ENCODE measurements at places on chromosomes 6 and 20. TPM values are rescaled to one million over a fixed set of nuclear protein-coding genes. Genes with fewer than 3 reads are reported as not detected.

Gene MAP7
- total RNA-seq: 6.1 TPM

Gene HACE1
- 28.8 TPM for total RNA-seq

Gene FKBP1C
- not detected for total RNA-seq

Gene ARHGAP40
- 7.1 TPM for total RNA-seq

Gene TTBK1
- total RNA-seq: 0.10 TPM

Gene PTPRT
- 0.92 TPM for total RNA-seq

Gene ADGB
- 0.10 TPM for total RNA-seq

Gene ELOVL4
- total RNA-seq: 2.7 TPM

Gene LAMA2
- 320 TPM for total RNA-seq

- peak; percentile 5 for DNase-seq
These were observed 15.1 kb downstream of the MYBL2 start for GRCh38 chr20:43681991-43682410.

DNA sequence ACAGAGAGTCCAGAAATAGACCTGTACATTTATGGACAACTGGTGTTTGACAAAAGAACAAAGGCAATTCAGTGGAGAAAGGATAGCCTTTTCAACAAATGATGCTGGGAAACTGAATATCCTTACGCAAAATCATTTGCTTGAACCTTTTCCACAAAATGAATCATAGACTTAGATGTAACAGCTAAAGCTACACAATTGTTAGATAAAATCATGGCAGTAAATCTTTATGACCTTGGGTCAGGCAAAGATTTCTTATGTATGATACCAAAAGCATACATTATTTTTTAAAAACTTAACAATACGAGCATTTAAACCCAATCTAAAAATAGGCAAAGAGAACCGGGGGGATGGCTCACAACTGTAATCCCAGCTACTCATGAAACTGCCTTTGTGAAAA, 73.5 kb upstream of the DST start:
- no peak for DNase-seq

GRCh38 chr6:30612213-30612612, 4.8 kb downstream of the PPP1R10 start:
- DNase-seq: no peak

DNA sequence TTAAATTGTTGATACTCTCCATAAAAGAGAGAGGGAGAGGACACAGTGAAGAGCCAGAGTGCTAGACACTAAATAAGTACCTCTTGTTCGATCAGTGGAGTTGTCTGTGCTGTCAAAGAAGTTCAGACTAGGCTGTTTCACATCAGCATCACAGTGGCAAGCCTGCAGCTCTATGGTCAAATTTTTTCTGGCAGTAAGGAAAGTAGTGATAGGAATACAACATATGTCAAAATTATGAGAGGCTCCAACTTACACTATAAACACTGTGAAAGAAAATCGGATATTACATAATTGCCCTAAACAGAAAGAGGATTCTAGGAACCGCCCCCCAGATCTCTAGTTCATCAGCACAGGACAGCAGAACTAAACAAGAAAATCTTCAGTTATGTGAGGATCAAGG, 23.1 kb downstream of the DNAH8 start:
- DNase-seq: no peak

DNA sequence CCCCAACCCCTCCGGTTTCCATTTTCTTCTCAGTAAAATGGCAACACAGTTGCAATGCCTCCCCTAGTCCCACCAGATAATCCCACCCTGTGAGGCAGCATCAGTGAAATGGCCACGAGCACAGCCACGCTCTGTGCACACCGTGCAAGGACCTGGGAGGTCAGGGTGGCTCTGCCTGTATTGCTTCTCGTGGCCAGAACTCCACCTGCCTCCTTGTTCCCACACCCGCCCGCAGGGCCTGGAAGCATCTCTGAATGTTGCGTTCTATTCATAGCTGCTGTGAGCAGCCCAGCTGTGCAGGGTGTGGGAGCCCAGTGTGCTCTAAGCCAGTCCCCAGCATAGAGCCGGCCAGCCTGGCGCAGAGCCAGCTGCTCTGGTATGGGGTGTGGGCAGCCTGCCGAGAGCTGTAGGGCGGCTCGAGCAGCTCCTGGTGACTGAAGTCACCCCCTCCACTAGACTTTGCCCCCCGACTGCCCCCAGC, 161.1 kb downstream of the DLL1 start:
- peak; percentile 95 for DNase-seq

DNA sequence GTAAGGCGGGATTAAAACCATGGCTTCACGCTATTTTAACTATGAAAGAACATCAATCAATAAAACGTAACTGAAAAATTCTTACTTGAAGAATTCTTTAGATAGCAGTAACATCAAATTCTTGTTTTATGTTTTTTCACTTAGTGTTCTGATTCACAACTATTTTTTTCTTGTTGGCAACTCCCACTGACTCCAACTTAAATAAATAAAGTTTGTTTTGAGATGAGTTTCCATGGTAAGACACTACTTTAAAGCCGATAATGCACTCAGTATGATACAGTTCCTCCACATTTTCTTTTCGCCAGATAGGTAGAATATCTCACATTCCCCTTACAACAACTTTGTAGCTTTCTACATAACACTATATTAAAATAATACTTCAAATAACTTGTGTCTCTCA, 33.1 kb upstream of the CNKSR3 start:
- peak; percentile 53 for DNase-seq

GRCh38 chr6:16991981-16992629, 109.7 kb upstream of the STMND1 start:
- DNase-seq: no peak

DNA sequence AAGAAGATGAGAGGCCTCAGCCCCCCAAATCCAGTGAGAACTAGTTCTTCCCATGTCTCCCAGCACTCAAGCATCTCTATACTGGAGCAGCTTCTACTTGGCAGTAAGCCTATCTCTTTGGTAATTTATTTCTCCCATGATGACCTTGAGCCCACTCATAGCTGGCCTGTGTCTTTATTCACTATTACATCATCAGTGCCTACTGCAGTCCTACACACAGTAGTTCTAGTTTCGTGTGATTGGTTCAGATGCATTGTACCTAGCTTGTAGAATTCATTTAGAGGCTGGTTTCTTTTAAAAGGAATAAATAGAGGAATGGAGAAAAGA, 255.6 kb upstream of the ZFP64 start:
- DNase-seq: no peak

DNA sequence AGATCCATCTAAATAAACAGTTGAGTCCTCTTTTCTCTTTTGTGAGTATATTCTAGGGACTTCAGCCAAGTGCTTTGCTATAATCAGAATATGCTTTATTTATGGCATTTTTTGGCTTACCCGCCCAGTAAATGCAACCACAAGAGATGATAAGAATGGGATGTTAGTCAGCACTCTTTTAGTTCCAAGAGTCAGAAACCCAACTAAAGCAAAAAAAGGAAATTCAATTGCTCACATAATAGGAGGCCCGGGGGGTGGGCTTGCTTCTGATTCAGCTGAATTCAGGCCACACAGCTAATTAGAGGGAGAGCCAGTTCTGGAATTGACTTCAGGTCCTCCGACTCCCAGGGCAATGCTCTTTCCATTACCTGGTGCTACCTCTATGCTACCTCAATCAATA, 250.6 kb downstream of the FARS2 start:
- no peak for DNase-seq

DNA sequence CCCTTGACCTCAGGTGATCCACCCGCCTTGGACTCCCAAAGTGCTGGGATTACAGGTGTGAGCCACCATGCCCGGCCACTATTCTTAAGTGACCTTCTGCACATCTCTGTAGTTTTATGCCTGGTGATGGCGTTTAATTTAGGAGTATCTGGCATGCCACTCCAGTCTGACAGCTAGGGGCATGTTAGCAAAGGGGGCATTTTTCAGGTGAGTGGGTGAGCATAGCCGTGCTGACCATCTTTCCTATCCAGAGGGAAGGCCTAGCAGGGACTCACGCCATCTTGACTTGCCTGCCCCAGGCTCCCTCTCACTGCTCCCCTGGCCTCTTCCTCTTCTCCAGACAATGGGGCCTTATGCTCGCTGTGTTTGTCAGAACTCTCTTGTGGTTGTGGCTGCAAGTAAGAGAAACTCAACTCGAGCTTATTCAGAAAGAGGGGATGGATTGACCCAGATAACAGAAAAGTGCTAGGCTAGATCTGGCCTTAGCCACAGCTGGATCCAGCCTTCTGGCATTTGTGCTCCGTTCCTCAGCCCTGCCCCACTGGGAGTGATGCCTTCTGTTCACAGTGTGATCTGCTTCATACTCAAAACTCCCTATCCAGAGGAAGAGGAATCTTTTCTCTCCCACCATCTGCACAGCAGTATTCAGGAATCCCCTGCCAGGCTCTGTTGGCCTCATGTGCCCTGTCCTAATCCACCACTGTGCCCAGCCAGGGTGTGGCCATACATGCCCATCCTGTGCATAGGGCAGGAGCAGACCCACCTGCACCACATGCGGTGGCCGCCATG, 174.5 kb upstream of the AKAP12 start:
- peak; percentile 25 for DNase-seq

- DNase-seq: no peak
These were observed 378 bp upstream of the LAMA2 start for GRCh38 chr6:128882560-128882959.

DNA sequence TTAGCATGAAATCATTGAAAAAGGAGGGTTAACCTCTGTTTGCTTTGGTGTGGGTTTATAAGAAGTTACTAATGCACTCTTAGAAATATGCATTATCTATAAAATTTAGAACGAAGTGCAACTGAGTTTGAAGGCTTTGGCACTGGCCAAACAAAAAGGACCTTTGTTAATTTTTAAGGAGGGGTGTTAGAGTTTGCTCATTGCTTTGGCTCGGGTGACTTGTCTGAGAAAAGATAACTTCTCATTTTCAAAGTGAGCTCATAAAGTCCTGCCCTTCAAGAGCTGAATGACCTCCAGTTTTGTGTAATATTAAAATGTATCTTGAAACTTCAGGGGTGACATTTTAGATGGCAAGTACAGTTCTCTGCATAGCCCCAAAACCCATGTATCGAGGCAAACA, 25.9 kb downstream of the NEDD9 start:
- no peak for DNase-seq

GRCh38 chr20:32045999-32046398, 6.0 kb upstream of the HCK start:
- DNase-seq: no peak

DNA sequence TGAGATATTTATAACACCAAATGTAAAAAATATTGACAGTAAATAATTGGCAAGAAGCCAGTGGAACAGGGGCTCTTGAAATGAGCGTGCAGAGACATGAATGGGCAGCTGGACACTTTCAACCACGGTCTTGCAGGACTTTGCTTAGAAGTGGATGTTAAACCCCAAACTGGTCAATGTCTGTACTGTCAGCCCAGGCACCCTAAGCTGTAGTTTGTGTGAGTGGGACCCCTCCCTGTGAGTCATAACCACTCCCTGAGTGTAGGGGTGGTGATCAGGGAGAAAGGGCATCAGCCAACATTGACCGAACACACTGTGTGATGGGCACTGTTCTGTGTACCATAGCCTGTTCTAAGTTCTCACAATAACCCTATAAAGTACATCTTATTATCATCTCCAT, 108.6 kb downstream of the FIG4 start:
- no peak for DNase-seq

DNA sequence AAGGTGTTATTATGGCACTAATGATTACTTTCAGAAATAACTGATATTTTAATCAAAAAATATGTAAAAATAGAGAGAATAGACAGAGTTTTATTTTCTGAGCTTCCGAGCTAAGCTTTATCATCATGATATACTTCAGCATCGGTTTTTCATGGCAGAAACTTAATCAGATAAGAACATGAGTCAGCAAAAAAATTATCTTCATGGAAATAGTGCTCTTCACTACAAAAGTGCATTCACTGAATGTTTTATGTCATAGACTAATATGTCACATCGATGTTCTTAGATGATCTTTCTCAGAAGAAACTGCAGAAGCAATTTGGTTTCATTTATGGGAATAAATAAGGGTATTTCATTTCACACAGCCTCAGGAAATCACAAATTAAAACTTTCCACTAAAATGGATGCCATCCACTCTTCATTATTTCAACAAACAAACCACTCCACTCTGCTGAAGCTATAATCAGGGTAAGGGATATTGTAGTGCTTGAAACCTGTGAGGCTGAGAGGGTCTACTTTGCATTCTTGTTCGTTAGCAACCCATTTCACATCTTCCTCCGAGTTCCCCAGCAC, 10.2 kb upstream of the MAP3K7 start:
- no peak for DNase-seq

- no peak for DNase-seq
These were observed 459.2 kb upstream of the SOX4 start for GRCh38 chr6:21134356-21134755.

Measured in tongue (tissue), 3 donors.